ENCODE measurements at places on chromosomes 12 and 14.
A peak's percentile ranks its signal among the peaks of the same experiment; 100 is the strongest.

- no peak for DNase-seq
Observed at GRCh38 chr12:93943780-93944179, 204.6 kb upstream of the PLXNC1 start.

DNA sequence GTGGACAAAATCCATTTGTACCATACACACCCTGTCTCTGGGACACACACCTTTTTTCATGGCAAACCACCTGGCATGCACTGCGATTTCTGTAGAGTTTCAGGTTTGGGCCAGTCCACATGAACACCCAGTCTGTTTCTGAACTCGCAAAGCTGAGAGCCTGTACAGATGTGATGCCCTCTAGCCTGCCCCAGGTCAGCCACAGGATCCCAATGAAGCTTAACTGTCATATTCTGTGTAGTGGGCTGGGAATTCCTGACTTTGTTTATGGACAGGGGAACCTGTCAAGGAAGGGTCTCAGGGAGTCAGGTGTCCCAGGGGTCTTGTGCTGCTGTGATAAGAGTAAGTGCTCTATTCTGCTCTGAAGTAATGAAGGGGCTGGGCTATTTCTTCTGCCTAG, 39.8 kb downstream of the CPM start:
- DNase-seq: no peak

GRCh38 chr12:85130646-85131045, 94.5 kb downstream of the LRRIQ1 start:
- DNase-seq: no peak

GRCh38 chr12:39375206-39375808, 67.6 kb downstream of the KIF21A start:
- no peak for DNase-seq

DNA sequence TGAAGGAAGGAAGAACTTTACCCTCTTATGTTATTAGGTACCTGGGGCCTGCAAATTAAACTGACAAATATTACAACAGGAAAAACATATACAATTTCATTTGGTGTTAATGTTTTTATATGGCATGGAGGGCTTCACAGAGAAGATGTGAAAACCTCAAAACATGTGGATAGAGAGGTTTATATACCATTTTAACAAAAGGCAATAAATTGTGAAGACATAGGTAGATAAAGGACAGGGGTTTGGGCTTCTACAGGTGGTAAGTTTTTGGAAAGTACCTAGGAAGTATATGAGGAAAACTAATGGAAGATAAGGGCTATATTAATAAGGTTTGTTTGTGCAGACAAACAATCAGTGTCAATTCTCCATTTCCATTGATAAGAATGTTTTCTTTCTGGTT, 95.1 kb upstream of the ATF7IP start:
- DNase-seq: no peak

GRCh38 chr12:56565510-56566101, 44.0 kb downstream of the RBMS2 start:
- peak; percentile 48 for DNase-seq

- peak; percentile 19 for DNase-seq
Observed at GRCh38 chr12:130335517-130336392, 1.9 kb upstream of the PIWIL1 start.

GRCh38 chr14:75141967-75142366, 15.1 kb upstream of the NEK9 start:
- DNase-seq: no peak

DNA sequence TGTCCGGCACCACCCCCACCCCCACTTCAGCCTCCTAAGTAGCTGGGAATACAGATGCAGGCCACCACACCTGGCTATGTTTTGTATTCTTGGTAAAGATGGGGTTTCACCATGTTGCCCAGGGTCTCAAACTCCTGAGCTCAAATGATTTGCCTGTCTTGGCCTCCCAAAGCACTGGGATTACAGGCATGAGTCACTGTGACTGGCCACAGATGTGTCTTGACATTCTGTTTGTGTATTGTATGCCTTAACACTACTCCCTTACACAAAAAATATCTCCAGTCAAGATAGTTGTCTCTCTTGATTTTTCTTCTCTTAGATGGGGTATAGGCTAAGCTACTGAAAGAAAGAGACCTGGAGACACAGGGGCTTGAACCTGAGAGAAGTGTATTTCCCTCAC, 17.6 kb downstream of the CLEC14A start:
- DNase-seq: no peak

GRCh38 chr14:99574099-99574880, 29.7 kb downstream of the CCDC85C start:
- DNase-seq: no peak

DNA sequence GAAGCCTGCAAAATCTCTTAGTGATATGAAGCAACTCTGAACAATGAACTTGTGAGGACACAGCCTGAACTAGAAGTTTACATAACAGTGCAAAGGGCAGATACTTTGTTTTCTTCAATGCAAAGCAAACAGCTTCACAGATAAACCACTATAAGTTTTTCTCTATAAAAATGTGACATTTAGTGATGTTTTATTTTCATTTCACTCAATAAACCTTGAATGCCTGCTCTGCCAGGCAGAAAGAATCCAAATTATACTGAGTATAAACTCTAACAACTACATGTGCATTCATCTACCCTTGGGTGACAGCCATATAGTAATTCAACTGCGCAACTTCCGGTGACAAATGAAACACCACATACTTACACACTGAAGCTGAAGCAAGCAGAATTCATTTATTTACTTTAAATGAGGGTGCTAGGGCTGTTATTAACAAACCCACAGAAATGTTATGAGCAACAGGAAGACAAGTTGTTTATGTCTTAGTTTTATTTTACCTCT, 10.3 kb downstream of the DCP1B start:
- no peak for DNase-seq

Data from stimulated activated naive CD8-positive, alpha-beta T cell treated with anti-CD3 and anti-CD28 coated beads, Interleukin-15, Interleukin-2, amounts not matched to agents 100 U/mL and 50 U/mL, for 24 hours (primary cell).